Left lobe of liver (tissue), 2 donors: ENCODE measurements at places on chromosomes 16 and 17.

DNA sequence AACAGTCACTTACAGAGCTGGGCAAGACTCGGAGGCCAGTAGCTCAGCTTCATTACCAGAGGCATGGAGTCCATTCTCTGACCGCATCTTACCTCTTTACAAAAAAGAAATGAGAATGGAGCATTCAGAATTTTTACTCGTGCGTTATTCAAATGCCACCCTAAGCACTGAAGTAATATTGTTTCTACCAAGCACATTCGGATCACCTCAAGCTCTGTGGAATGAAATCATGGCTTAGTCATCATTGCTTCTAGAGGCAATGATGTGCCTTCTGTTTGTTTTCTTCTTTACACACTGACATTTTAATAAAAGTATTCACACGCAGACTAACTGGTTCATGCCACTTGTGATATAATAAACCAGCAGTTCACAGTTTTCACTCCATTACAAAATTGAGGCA is 206.8 kb downstream of the PHKB start:
- DNase-seq = no peak

GRCh38 chr16:81275795-81276194 is 37.3 kb downstream of the BCO1 start:
- DNase-seq = no peak

- no peak for DNase-seq
Observed at GRCh38 chr16:77945126-77945525, 77.2 kb upstream of the CLEC3A start.

GRCh38 chr17:81092518-81093095 is 57.7 kb downstream of the BAIAP2 start:
- DNase-seq = no peak

DNA sequence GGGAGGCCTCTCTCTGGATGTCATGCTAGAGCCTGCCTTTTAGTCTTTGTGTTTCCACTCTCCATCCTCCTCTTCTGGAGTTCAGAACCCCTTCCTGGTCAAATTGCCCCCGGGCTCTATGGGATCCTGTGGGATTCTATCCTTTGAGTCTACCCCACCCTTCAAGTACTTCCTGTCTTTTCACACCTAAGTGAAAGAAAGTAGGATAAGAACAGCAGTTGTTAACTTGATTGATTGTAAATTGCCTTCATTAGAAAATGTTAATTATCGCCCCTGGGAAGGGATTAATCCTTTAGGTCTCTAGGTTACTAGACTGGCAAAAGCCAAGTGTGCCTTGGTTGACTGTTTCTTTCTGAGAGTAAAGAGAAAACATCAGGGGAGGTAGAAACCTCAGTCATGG is 30.1 kb downstream of the PRKCB start:
- no peak for DNase-seq

DNA sequence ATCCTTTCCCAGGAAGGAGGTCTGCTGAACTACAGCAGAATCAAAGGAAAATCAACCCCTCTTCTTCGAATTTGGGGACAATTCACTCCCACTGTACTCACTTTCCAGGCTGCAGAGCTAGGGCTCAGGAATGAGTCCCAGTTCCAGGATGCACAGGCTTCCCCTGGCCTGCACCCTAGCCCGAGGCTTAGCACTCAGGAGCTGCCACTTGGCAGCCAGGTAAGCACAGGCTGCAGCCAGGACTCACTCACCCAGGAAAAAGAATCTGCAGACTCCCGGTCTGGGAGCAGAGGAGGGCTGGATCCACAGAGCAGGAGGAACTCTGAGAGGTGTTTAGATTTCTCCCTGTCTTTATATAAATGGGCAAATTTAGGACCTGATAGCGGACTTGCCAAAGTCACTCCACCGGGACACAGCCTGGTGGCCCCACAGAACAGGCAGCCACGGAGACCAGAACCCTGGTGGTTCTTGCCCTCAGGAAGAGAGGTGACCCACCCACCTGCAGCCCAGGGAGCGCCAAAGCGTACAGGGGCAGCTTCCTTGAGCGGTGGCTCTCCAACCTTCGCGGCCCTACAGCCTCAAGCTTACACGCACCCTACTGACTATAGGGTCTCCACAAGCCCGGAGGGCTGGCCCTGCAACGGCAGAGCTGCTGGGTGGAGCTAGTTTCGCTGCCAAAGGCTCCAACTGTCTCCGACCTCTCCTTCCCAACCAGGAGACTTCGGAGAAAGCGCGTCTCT is 4.8 kb downstream of the CBLN1 start:
- DNase-seq = no peak

- DNase-seq = no peak
Observed at GRCh38 chr16:65754820-65755691, 611.4 kb upstream of the CDH5 start.

DNA sequence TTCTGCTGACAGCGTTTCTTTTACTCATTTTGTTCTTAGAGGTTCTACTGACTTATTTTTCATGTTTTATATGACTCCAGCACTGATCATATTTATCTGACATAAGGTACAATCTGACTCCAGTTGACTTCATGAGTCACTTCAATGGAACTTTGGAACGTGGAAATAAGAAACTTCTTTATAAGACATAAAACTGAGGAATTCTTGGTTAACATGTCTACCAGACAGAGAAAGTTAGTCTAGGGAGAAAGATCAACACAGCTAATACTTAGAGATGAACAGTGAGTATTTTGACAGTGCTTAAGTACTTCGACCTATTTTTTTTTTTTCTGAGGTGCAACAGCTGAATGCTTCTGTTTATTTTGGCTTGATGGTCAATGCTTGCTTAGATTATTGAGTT is 679.5 kb downstream of the KCNJ2 start:
- DNase-seq = no peak

GRCh38 chr17:65171752-65172151 is 34.6 kb downstream of the RGS9 start:
- DNase-seq = no peak

DNA sequence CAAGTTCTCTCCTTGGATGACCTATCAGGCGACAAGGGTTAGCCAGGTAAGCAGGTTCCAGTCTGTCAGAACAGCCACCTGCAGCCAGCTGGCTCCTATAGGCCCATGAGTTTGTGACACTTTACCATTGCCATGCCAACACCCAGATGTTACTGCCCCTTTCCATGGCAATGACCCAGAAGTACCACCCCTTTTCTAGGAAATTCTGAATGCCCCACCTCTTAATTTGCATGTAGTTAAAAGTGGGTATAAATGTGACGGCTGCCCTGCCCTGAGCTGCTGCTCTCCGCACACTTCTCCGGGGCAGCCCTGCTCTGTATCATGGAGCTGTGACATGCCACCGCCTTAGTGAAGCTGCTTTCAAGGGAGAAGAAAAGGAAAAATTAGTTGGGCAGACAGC is 10.0 kb upstream of the SECTM1 start:
- no peak for DNase-seq

DNA sequence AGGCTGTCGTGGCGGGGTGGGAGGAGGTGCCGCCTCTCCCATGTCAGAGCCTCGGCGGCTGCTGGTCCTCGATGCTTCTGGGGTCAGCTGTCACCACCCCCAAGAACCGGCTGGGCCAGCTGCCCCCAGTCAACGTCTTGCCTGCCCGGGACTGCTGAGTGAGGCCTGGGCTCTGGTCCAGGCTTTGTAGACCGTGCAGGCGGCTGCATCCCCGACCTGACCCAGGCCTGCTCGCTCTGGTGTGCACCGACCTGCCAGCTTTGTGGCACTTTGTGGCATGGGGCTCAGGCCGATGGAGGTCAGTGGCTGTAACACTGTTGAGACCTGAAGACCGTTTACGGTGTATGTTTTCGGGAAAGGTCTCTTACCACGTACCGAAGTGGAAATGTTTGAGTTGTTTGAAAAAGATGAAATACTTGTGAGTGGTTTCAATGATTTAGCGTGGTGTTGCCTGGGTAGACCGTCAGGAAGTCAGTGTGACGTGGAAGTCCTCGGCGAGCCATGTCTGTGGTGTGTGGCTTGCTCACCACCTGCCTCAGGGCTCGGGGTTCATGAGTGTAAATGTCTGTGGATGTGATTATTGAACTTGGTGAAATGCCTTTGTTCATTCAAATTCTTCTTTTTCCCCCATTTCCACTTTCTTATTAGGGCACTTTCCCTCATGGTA is 53.2 kb upstream of the ZNF750 start:
- DNase-seq = no peak

GRCh38 chr17:33858121-33858520 is 397.0 kb upstream of the CCL2 start:
- DNase-seq = no peak

GRCh38 chr17:50715471-50715870 is 3.9 kb upstream of the LUC7L3 start:
- DNase-seq = no peak

DNA sequence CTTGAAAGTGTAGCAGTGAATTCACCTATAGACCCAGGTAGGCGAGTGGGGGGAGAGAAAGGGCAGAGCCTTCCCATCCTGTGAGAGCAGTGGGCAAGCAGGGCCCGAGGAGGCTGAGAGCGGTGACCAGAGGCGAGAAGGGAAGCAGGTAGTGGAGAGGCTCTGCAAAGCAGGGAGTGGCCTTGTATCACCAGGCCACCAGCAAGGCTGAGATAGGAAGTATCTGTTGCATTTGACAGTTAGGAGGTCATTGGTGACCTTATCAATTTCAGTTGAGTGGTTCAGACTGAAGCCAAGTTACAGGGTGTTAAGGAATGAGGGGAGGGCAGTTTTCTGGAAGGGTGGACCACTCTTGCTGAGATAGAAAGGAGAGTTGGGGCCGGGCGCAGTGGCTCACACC is 10.7 kb upstream of the HSD3B7 start:
- no peak for DNase-seq

DNA sequence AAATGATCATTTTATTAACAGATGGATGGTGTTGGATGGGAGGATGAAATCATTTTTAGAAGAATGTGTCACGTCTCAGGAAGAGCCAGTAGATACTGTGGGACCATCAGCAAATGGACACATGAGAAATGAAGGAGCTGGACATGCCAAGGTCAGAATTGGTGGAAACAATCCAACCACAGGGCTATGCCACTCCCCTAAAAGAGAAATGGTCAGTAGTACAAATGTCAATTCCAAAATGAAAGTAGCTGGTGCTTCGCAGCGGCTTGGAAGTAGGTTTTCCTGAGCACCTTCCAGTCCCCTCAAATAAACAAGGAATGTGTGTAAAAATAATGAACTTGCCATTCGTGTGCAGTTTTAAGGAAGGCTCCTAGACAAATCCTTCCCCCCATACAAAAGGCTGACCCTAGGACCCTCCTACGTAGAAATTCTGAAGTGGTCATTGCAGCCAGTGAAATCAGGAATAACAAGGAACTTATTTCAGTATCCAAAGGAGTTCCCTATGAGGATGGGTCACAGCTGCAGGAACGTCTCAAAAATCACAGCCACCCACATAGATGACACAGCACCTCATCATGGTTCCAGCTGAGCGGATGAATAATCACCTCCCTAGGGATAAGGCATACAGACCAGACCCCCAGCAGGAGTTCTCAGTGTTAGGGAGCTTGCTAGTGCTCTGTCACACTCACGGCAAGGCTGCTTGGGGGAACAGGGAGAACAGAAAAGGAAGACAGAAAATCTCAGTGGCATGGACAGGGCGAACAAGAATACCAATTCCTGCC is 239.2 kb downstream of the HS3ST3A1 start:
- no peak for DNase-seq

GRCh38 chr17:16005636-16006035 is 6.0 kb downstream of the TTC19 start:
- no peak for DNase-seq

GRCh38 chr17:69271023-69271422 is 42.4 kb upstream of the ABCA10 start:
- DNase-seq = no peak

- no peak for DNase-seq
Observed at GRCh38 chr17:13869331-13869940, 199.9 kb upstream of the COX10 start.

GRCh38 chr17:64327201-64327930 is 63.3 kb downstream of the PECAM1 start:
- no peak for DNase-seq

DNA sequence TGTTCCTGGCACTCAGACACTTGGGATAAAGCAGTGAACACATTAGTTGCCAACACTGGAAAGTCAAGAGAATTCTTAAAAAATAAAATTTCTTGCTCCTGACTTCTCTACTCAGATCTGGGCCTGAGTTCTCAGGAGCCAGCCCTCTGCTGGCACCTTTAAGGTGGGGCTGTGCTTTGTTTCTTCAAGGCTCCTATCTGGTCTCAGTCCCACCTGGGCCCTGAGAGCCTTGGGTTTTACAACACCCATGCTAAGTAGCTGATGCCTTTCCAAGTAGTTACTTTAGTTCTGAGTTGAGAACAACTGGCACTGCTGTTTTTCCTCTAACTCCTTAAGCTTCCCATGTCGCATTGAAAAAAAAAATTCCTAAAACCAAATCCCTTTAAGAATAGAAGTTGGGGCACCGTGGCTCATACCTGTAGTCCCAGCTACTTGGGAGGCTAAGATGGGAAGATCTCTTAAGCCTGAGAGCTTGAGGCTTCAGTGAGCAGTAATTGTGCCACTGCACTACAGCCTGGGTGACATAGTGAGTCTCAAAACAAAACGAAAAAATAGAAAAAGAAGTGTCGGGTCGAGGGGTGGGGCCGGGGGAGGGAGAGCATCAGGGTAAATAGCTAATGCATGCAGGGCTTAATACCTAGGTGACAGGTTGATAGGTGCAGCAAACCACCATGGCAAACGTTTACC is 16.6 kb downstream of the CHAD start:
- DNase-seq = no peak

GRCh38 chr17:58760248-58760647 is 4.6 kb downstream of the PPM1E start:
- DNase-seq = no peak

DNA sequence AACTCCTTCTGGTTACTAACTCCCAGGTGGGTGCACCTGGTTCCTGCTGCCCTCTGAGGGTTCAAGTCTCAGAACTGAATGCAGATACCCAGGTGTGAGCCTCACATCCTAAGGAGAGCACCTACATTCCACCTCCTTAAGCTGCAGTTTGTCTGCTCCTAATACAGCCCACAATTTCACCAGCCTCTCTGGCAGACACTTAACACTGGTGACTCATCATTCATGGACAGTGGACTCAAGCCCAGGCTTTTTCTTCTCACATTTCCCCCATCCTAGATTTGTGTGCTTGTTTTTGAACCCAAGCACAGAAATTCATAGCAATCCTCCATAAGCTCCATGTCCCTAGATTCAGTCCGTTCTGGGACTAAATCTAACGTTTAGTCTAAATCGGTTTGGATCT is 7.0 kb upstream of the MAF start:
- DNase-seq = no peak

GRCh38 chr16:77060614-77061013 is 130.4 kb upstream of the MON1B start:
- DNase-seq = no peak
